Right ventricle myocardium superior (tissue), 1 donor: ENCODE measurements at places on chromosomes 6 and 20. TPM values are rescaled to one million over a fixed set of nuclear protein-coding genes. Genes with fewer than 3 reads are reported as not detected.

Gene MUC21
- total RNA-seq, result not detected

Gene ME1
- 24.7 TPM for total RNA-seq

Gene HSPA1L
- total RNA-seq, result 2.0 TPM

Gene SUPT3H
- 3.4 TPM for total RNA-seq

Gene VAPB
- total RNA-seq, result 66.7 TPM

Gene PNLDC1
- total RNA-seq, result not detected

Gene BPIFB4
- total RNA-seq, result not detected

Gene TXNDC5
- total RNA-seq, result 39.5 TPM

Gene MRAP2
- total RNA-seq, result 0.13 TPM

Gene CBLN4
- not detected for total RNA-seq

Gene TTLL9
- total RNA-seq, result not detected

Gene SLC22A2
- total RNA-seq, result not detected

Gene RBPJL
- total RNA-seq, result not detected

Gene NANP
- 3.4 TPM for total RNA-seq

Gene AGER
- 1.6 TPM for total RNA-seq

Gene ADISSP
- 11.3 TPM for total RNA-seq

Gene ZNF292
- total RNA-seq, result 29.4 TPM

Gene TREM1
- 0.67 TPM for total RNA-seq

Gene GHRH
- 0.97 TPM for total RNA-seq
